ENCODE measurements at places on chromosomes 3 and 15.

DNA sequence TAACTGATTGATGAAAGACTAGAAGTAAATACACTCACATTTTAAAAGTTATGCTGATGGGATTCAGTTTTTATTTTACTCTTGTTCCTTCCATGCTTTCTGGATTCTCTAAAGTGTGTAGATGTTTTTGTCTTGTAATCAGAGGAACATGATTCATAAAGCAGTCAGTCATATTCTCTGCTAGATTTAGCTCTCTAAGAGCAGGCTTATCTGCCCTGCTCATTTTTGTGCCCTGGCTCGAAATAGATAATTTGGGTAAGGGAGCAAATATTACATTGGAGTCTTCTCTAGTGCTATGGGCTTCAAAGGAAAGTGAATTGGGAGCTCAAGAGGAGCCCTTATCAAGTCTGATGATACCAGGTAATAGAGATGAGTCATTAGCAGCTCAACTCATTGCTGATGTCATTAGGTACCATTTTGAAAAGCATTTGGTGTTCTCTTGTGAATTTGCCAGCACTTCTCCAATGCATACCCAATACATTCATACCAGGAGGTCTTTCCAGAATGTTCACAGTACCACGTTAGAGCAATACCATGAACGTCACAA lies 27.7 kb downstream of the SACM1L start:
- DNase-seq = no peak

GRCh38 chr3:195160908-195161434 lies 110.0 kb downstream of the XXYLT1 start:
- no peak for DNase-seq

DNA sequence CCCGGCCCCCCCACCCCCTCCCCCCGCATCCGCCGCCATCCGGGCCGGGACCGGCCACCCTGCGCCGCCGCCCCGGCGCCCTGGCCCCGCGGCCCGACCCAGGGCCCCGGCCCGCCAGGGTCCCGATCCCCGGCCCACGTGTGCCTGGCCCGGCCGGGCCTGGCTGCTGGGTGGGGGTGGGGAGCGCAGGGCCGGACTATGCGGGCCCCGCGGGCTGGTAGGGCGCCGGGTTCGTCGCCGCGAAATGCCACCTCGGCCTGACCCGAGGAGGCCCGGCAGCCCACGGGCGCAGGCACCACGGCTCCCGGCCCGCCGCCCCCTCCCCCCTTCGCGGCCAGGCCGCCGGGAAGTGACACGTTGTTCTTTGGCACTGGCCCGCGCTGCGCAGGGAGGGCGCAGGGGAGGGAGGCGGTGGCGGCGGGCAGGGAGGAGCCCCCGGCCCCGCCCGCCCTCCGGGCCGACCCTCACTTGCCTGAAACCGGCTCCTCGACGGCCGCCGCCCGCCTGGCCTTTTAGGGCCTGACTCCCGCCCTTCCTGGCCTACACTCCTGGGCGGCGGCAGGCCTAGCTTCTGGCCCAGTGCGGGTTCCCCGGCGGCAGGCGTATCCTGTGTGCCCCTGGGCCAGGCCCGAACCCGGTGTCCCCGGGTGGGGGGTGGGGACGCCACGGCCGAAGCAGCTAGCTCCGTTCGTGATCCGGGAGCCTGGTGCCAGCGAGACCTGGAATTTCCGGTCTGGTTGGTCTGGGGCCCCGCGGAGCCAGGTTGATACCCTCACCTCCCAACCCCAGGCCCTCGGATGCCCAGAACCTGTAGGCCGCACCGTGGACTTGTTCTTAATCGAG lies 515 bp downstream of the EIF4G1 start:
- DNase-seq = peak; percentile 76

- no peak for DNase-seq
These were observed 13.1 kb upstream of the ALDH1A2 start for GRCh38 chr15:58078591-58078990.

GRCh38 chr3:32147933-32148332 lies 41.5 kb downstream of the GPD1L start:
- no peak for DNase-seq

DNA sequence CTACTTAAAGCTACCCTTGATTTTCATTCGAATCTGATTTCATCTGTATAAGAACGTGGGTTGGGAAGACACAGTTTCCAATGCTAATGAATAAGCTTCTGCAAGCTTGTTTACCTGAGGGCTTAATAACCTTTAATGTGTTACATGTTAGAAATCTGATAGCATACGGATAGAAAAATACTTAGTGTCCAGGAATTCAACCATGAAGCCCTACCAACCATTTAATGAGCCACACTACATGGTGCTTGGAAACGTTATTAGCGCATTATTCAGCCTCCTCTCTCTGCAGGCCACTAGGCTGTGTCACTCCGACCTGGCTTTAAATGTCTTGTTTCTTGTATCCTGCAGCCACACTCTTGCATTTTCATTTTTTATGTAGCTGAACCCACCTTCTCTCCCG lies 1.6 kb downstream of the FAM81A start:
- DNase-seq = no peak

GRCh38 chr3:133910422-133910821 lies 14.7 kb upstream of the RAB6B start:
- DNase-seq = peak; percentile 39

- no peak for DNase-seq
These were observed 85.5 kb downstream of the KLHL25 start for GRCh38 chr15:85709250-85709649.

DNA sequence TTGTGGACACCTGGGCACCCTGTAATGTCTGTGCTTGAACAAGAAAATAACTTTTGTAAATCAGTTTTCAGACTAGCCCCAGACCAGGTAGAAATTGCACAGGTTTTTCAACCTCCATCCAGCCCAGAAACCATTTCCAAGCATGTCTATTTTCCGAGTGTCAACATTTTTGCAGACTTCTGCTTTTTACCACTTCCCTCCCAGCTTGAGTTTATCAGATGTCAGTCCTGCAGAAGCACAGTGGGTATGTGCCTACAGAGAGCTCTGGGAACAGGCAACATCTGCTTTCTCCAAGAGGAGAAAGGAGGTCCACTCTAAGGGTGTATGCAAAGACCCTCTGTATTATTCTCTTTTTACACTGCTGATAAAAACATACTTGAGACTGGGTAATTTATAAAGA lies 83.9 kb downstream of the LRRK1 start:
- DNase-seq = no peak

GRCh38 chr3:31997500-31997899 lies 15.9 kb downstream of the ZNF860 start:
- no peak for DNase-seq

DNA sequence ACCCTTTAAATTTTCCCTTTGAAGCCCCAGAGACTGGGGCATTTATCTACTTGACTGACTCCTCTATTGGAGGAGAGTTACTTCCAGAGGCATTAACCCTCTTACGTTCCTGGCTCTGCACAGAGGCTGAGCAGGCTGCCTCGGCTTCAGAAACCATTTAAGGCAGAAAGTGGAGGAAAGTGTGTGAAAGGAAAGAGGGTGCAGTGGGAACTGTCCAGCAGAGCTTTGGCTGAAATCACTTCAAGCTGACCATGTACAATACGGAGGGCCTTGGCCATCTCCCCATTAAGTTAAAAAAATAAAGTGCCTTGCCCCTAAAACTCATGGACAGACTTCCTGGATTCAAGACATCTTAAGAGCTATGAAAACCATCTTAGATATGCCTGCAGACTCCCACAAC lies 238.7 kb downstream of the SV2B start:
- no peak for DNase-seq

GRCh38 chr3:138862531-138862923 lies 27.8 kb upstream of the PIK3CB start:
- DNase-seq = peak; percentile 72

DNA sequence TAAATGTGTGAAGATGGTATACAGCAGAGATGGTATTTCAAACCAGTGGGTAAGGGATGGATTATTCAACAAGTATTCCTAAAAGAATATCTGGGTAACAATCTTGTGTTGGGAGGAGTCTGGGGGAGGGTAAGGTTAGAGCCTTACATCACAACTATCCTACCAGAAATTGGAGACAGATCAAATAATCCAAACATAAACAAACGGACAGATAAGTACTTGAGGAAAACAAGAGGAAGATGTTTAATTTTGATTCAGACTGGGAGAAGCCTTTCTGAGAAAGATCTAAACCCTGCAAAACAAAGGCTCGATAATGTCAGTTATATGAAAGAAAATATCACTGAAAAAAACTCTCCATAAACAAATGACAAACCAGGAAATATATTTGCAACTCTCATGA lies 77.9 kb downstream of the SLC9A9 start:
- peak; percentile 50 for DNase-seq

DNA sequence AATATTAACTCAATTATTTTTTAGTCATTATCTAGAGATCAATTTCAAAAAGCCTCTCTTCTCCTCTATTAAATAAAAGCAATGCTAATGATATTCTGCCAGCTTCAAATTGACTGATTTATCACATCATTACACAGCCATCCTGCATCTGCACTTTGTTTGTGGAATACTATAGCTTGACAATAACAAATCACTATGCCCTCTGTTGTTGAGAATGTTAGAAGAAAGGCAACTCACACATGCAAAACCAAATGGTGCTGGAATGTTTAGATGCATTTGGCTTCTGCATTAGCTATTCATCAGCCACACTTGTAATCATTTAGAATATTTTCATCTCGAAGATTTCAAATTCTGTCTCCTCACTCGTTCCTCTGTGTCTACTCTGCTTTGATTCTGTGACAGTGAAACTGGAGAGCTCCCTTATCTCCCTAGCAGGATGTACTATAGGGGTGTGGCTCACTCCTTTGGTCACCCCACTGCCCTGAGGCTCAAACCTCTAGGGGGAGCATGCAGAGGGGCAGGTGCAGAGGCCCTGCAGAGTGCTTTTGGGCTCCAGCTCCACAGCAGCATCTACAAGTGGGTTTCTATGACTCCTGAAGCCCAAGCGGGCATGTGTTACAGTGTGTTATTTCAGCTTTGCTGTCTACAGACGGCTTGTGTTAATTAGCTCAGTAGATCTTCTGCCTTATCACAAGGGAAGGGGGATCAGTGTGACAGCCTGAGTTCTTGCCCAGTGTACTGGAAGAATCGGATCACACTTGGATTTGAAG lies 454.1 kb upstream of the BCHE start:
- no peak for DNase-seq

DNA sequence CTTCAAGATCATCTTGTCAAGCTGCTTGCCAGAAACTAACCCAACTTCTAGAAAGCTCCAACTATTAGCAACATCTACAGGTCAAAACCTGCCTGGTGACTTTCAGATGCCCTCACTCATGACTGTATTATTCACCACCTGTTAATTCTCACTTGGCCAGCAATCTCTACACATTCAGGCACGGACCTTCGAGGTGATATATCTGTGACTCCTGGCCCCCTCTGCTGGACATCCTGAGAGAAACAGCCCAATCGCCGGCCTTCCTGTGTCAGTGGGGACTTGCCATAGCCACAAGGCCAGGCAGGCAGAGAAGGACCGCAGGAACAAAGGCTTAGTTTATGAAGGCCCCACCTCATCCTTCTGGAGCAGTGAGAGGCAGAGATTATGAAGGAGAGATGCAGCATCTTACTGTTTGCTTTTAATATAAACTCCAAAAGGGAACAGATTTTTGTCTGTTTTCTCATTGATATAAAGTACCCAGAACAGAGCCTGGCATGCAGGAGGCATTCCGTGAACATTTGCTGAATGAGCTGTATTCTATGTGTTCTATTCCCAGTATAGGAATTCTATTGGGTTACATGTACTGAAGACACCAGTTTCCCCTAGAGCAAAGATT lies 24.4 kb upstream of the OCA2 start:
- DNase-seq = peak; percentile 87
